Inflammatory macrophage treated with lipopolysaccharide for 1 hour (primary cell): ENCODE measurements at places on chromosomes 16 and 17.

DNA sequence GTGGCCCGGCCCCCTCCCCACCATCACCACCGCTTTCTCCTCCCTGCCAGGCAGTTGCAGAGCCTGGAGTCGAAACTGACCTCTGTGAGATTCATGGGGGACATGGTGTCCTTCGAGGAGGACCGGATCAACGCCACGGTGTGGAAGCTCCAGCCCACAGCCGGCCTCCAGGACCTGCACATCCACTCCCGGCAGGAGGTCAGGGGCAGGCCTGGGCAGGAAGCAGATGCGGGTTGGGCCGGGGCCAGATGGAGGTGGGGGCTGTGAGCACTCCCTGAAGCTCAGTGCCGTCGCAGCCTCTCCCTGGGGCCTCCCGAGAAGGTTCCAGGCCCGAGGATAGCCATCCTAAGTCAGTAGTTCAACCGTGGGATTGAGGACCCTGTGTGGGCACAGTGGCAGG is 14.2 kb upstream of the ADGRG3 start:
- DNase-seq = no peak

DNA sequence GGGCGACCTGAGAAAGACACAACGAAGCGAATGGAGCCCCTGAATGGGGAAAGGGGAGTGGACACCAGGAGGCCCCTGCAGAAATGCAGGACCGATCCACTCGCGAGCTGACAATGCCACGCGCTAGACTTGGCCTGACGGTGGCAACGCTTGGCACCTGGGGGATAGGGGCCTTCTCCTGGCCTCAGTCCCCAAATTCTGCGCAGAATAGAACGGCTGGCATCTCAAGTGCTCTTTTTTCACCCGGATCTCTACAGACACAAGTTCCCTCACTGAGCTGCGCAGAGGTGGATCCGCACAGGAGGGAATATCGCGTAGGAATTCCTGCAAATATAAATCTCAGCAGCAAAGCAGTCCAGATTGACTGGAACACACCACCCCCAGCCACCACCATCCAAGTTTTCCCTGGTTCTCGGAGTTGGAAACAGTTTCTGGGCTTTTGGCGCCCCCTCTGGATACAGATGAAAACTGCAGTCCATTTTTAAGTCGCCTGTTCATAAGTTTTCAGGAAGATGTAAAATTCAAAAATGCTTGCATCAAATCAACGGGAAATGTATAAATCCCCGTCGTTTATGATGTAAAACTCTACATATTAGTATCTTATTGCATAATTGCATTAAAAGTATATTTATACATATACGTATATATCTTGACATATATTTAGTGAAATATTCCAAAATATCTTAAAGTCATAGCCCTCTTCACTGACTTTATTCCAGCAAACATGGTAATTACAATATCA is 2.3 kb upstream of the SOX9 start:
- peak; percentile 51 for DNase-seq

- DNase-seq = no peak
These were observed 75.0 kb upstream of the CPHXL start for GRCh38 chr16:75801307-75801706.

GRCh38 chr17:8015957-8016631 is 13.7 kb downstream of the GUCY2D start:
- DNase-seq = no peak

DNA sequence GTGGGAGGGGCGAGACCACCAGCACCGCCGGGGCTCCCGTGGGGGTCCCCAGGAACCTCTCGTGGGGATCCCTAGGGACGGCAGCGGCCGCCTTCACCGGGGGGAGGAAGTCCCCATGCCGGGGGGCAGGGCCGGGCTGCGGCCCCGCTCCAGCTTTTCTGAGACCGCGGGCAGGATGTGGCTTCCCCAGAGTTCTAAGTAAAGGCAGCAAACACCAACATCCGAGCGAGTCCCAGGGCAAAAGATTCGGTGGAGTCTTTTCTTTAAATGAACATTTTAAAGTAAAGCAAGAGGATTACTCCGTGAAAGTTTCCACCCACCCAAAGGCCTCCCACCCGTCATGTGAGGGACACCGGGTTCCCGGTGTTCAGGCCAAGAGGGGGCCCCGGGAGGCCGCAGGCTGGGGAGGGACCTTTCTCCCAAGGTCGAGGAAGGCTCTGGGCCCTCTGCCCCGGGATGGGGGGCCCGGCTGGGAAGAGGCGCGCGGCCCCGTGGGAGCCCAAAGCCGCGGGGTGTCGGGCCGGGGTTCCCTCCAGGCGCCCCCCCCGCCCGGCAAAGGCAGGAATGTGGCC is 137.2 kb upstream of the RPH3AL start:
- peak; percentile 20 for DNase-seq

DNA sequence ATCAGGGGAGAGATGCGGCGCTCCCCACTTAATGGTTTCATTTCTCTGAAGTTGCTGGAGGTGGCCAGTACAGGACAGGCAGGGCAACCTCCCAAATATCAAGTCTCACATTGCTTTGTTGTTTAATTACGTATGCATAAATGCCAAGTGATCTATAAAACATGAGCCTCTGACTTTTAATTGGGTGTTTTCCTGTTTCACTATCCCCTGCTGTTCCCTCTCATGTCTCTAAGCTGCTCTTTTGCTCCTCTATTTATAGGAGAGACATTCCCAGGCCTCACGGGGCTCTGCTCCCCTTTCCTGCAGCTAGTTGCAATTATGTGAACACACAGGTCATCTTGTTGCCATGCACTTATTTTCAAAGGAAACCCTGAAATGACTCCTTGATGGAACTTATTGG is 1173.5 kb upstream of the GOT2 start:
- DNase-seq = no peak

DNA sequence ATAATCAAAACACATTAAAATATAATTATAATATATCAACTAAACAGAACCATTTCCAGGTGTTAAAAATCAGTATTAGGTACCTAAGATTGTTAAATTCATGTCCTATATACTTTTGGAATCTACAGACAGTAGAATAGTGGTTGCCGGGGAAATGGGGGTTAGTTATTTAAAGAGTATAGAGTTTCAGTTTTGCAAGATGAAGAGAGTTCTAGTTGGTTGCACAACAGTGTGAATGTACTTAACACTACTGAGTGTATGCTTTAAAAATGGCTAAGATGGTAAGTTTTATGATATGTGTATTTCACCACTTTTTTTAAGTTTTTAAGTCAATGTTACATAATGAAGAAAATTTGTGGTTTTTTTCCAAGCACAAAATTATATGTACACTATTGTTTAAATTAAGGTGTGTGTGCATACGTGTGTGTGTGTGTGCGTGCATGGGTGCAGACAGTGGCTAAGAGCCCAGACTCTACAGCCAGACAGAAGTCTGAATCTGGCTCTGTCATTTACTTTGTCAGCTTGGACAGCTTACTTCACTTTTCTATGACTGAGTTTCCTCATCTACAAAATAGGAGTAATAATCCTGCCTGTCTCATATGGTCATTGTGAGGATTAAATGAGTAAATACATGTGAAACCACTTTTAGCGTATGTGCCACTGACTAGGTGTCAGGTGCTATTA is 25.3 kb upstream of the PHAF1 start:
- no peak for DNase-seq

DNA sequence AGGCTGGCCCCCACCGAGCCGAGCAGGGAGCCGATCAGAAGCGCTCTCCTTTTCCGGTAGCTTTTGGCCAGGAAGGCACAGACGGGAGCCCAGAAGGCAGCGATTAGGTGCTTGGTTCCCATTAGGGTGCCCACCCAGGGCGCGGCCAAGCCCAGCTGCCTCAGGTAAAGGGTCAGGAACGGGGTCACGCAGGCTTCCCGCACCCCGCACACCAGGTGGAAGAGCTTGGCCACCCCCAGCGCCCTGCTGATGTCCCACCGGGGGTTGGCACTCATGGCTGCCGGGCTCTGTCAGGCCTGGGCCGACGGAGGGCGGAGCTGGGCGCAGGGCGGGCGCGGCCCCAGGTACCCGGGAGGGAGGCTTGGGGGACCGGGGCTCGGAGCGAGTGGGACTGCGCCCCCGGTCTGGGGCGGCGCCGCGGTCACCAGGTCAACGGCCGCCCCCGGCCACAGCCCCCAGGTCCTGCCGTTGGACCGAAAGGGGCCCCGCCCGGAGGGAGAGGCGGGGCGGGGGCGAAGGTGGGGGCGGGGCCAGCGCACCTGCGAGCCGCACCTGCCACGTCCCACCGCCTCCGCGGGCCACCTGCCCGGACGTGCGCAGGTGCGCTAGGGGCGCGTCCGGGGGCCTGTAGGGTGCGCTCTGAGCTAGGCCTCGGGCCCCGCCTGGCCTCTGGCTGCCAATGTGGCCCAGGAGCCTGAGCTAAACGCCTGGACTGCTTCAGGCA is at the start of gene MFSD6L:
TSS of gene MFSD6L (minus strand) at position 520 of the 724 bp plus-strand sequence. CDS start at position 275, 245 bp downstream.
- DNase-seq = no peak

DNA sequence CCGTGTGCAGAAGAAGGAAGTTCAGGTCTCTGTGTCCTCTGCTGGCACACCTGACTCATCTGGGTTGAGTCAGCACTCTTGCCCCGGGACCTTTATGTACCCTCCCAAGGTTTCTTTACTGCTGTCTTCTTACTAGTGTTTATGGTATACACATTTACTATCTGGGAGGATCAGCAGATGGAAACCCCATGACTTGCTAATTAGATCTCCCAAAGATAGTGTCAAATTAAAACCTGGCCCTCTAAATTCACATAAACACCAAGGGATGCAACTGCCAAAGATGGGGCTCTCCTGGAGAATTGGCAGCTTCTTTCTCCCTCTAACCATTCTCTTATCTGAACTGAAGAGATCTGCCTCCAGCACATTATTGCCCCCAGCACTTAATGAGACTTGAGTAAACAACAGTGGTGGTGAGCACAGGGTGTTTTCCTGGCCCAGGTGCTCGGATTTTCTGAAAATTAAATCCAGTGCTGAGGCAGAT is 718.1 kb upstream of the SOX9 start:
- no peak for DNase-seq

DNA sequence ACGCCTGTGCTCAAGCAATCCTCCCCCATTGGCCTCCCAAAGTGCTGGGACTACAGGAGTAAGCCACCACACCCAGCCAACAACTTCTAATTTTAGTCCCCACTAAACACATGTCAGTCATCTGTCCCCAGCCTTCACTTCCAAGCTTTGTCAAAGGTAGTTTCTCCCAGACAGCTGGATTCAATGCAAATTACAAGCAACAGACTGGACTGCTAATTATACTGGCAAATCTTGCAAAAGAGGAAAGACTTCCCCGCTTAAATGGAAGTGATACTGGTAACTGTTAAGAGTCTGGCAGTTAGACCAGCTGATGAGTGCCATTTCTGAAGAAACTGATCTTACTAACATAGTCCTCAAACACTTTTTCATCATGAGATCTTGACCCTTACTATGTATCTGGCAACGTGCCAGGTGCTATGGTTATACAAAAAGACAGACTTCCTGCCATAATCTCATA is 8.2 kb upstream of the GGA2 start:
- DNase-seq = peak; percentile 80
